ENCODE measurements at places on chromosomes 3 and 15. TPM values are rescaled to one million over a fixed set of nuclear protein-coding genes. Genes with fewer than 3 reads are reported as not detected.

LHFPL4 gene
- total RNA-seq: not detected

PDZRN3 gene
- total RNA-seq: not detected

DAZL gene
- total RNA-seq: 0.04 TPM

INKA1 gene
- total RNA-seq: 1.3 TPM

SYNPR gene
- total RNA-seq: not detected

DLG1 gene
- total RNA-seq: 77.8 TPM

IMPG2 gene
- total RNA-seq: 0.17 TPM

KBTBD13 gene
- total RNA-seq: not detected

LMAN1L gene
- total RNA-seq: not detected

CCDC9B gene
- total RNA-seq: 56.1 TPM

SHC4 gene
- 4.3 TPM for total RNA-seq

NUP210 gene
- total RNA-seq: 75.3 TPM

ZNF860 gene
- total RNA-seq: 7.9 TPM

CIDEC gene
- total RNA-seq: not detected

SNURF gene
- 13.1 TPM for total RNA-seq

ATP13A3 gene
- 69.4 TPM for total RNA-seq

GALNT15 gene
- total RNA-seq: not detected

RTP3 gene
- not detected for total RNA-seq

PLXNA1 gene
- 30.0 TPM for total RNA-seq

Data from PC-3 (cell line).